ENCODE measurements at places on chromosomes 13 and 19. TPM values are rescaled to one million over a fixed set of nuclear protein-coding genes. Genes with fewer than 3 reads are reported as not detected.

- H3K4me3 ChIP-seq, result no peak overlapping the region
- H3K36me3 ChIP-seq, result no peaks in the 10 kb centered on the region
- no peaks in the 10 kb centered on the region for H3K4me1 ChIP-seq
- DNase-seq, result no peak
Measured at GRCh38 chr13:100848304-100848703, 173.7 kb upstream of the TMTC4 start.

GRCh38 chr19:38318660-38319059, 985 bp upstream of the KCNK6 start:
- no peaks in the 10 kb centered on the region for H3K4me1 ChIP-seq
- DNase-seq, result no peak
- H3K4me3 ChIP-seq, result no peak overlapping the region
- no peaks in the 10 kb centered on the region for H3K36me3 ChIP-seq
- no peak overlapping the region for H3K27ac ChIP-seq

- no peak overlapping the region for H3K27ac ChIP-seq
- no peaks in the 10 kb centered on the region for H3K27me3 ChIP-seq
- no peaks in the 10 kb centered on the region for H3K4me1 ChIP-seq
- DNase-seq, result no peak
Measured at GRCh38 chr19:50791594-50792271, 1.5 kb downstream of the ACP4 start.

- no peaks in the 10 kb centered on the region for H3K27me3 ChIP-seq
- H3K4me3 ChIP-seq, result peak overlapping the region; percentile 82
- peaks cover 33% of the 10 kb centered on the region for H3K36me3 ChIP-seq
- no peak overlapping the region for H3K27ac ChIP-seq
Measured at GRCh38 chr19:53156850-53157249, 2.0 kb downstream of the ZNF347 start.

GRCh38 chr13:48278806-48279205, 24.7 kb upstream of the RB1 start:
- H3K4me3 ChIP-seq, result no peak overlapping the region
- no peaks in the 10 kb centered on the region for H3K27me3 ChIP-seq
- H3K27ac ChIP-seq, result no peak overlapping the region
- DNase-seq, result no peak

GRCh38 chr13:37686501-37686900, 87.9 kb upstream of the POSTN start:
- H3K4me1 ChIP-seq, result no peaks in the 10 kb centered on the region
- no peak overlapping the region for H3K27ac ChIP-seq
- no peak for DNase-seq
- H3K36me3 ChIP-seq, result peaks cover 2% of the 10 kb centered on the region
- no peak overlapping the region for H3K4me3 ChIP-seq

ATP4A gene
- 0.24 TPM for total RNA-seq

GRCh38 chr13:100473501-100474044, 115.0 kb downstream of the GGACT start:
- peaks cover 5% of the 10 kb centered on the region for H3K4me1 ChIP-seq
- no peaks in the 10 kb centered on the region for H3K27me3 ChIP-seq
- DNase-seq, result no peak
- H3K4me3 ChIP-seq, result no peak overlapping the region
- no peak overlapping the region for H3K27ac ChIP-seq
- no peaks in the 10 kb centered on the region for H3K36me3 ChIP-seq

DNA sequence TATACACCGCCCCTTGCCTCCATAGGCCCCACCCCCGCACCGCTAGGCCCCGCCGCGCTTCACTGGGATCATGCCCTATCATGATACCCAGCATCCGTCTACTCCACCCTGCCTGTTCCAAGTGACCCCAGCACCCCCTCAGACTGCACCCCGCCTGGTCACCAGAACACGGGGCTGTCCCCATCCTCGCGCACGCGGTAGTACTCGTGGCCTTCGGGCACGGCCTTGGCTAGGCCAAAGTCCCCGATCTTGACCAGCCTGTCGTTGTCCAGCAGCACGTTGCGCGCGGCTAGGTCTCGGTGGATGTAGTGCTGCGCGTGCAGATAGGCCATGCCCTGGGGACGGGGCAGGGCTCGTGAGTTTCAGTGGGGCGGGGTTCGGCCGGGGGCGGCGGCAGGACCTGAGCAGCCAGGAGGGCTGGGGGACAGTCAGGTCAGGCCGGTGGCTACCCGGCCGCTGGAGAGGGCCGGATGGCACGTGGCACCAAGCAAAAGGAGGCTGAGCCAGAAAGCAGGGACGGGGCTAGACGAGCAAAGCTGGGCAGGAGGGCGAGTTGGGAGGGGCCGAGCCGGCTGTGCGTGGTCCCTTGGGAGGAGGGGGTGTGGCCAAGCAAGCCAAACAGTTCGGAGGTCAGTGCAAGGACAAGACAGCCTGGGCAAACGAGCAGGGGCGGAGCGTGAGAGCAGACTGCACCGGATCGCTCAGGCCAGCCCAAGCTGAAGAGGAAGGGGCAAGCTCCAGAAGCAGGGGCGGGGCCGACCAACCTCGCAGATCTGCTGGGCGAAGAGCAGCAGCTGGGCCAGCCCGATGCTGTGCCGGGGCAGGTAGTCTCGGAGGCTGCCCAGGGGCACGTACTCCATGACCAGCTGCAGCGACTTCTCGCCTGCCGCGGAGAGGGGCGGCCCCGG, 13.6 kb upstream of the ICAM3 start:
- H3K27ac ChIP-seq, result no peak overlapping the region
- DNase-seq, result peak; percentile 98
- H3K4me1 ChIP-seq, result no peaks in the 10 kb centered on the region
- peak overlapping the region; percentile 87 for H3K4me3 ChIP-seq
- H3K36me3 ChIP-seq, result peaks cover 31% of the 10 kb centered on the region

DNA sequence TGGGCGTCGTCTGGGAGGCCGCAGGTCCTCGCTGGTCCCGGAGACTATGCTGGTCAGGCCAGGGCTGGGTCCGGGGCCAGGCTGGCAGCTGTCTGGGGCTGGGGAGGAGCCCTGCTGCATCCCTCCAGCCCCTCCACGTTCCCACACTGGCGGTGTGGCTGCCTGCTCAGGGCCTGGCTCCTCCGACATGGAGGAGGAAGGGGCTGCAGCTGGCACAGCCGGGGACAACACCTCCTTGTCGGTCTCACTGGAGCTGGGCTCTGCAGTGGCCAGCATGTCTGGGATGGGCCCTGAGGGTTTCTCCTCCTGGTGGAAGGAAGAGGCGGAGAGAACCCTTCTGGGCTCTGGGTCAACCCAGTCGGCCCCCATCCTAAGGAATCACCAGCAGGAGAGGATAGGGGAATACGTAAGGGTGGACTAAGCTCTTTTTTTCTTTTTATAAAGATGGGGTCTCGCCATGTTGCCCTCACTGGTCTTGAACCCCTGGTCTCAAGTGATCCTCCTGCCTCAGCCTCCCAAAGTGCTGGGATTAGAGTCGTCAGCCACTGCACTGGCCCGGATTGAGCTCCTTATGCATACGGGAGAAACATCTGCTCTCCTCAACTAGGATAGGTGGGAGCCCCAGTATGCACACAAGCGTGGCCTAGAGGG, 806 bp downstream of the ZNF414 start:
- H3K27ac ChIP-seq, result peak overlapping the region; percentile 13
- H3K27me3 ChIP-seq, result no peaks in the 10 kb centered on the region
- peak; percentile 42 for DNase-seq
- peak overlapping the region; percentile 94 for H3K4me3 ChIP-seq
- no peaks in the 10 kb centered on the region for H3K4me1 ChIP-seq

ZNF554 gene
- total RNA-seq, result 5.9 TPM

DNA sequence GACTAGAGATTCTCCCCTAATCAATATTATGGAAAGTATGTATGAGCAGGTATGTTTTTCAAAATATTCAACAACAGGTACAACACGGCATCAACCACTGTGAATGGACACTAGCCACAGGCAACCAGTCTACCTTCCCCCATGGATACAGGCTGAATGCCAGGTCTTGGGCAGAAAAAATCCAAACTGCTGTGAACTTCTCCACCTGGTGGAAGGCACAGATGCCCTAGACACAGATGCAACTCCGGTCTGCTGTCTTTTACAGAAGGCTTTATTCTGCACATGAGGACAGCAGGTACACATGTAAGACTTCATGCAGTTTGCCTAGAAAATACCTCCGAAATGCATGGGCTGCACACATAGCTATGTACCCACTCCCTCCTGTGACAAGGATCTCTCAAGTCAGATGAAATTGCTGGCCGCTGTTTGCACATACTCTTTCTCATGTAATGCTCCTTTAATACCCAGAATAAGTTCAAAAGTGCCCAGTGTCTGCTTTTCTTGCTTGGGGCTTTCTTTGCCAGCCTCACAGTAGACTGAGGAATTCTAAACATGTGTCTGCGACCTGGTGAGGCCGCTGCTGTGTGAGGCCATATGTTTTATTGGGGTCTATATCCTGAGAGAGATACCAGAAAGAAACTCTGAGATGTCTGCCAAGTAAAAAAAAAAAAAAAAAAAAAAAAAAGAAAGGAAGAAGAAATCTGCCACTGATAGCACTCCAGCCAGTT, 325.9 kb downstream of the FOXO1 start:
- H3K27me3 ChIP-seq, result no peaks in the 10 kb centered on the region
- DNase-seq, result no peak
- H3K4me3 ChIP-seq, result no peak overlapping the region
- H3K4me1 ChIP-seq, result peaks cover 11% of the 10 kb centered on the region

DNA sequence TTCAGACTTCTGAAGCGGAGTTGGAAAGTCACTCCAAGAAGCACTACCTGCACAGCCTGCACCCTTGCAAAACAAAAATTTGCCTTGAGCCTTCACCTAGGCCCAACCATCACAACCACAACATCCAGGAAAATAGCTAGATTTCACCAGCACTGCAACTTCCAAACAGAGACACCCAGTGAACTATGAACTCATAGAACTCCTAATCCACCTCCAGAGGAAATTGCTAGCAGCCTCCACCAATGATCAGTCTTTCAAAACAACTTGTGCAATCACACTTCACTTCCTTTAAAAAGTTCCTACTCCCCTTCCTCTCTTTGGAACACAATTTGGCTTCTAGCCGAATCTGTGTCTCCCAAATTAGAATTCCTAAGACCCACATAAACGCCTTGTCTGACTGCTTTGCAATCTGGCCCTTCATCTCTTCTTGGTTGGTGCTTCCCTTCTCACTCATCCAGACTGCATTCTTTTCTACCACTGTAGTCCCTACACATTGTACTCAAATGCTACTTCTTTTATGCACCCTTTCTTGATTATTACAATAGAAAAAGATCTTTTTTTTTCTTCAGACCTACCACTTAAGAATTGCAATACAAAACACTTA, 489.2 kb upstream of the ARGLU1 start:
- H3K27me3 ChIP-seq, result no peaks in the 10 kb centered on the region
- H3K4me3 ChIP-seq, result no peak overlapping the region
- no peaks in the 10 kb centered on the region for H3K4me1 ChIP-seq
- DNase-seq, result no peak

- no peaks in the 10 kb centered on the region for H3K4me1 ChIP-seq
- no peaks in the 10 kb centered on the region for H3K27me3 ChIP-seq
- no peaks in the 10 kb centered on the region for H3K36me3 ChIP-seq
- no peak overlapping the region for H3K4me3 ChIP-seq
- H3K27ac ChIP-seq, result no peak overlapping the region
- no peak for DNase-seq
Measured at GRCh38 chr19:51122112-51122981, 2.4 kb upstream of the SIGLEC9 start.

CCNA1 gene
- total RNA-seq, result 2.4 TPM

NPAS1 gene
- 20.0 TPM for total RNA-seq

- H3K36me3 ChIP-seq, result peaks cover 11% of the 10 kb centered on the region
- no peaks in the 10 kb centered on the region for H3K27me3 ChIP-seq
- H3K4me3 ChIP-seq, result no peak overlapping the region
- H3K27ac ChIP-seq, result no peak overlapping the region
Measured at GRCh38 chr19:5331790-5332189, 8.8 kb downstream of the PTPRS start.

GRCh38 chr13:30816736-30817135, 81.4 kb downstream of the ALOX5AP start:
- H3K4me3 ChIP-seq, result no peak overlapping the region
- no peaks in the 10 kb centered on the region for H3K36me3 ChIP-seq
- no peaks in the 10 kb centered on the region for H3K4me1 ChIP-seq
- H3K27me3 ChIP-seq, result no peaks in the 10 kb centered on the region
- no peak for DNase-seq

TBXA2R gene
- 0.64 TPM for total RNA-seq
